RWPE1 (cell line): ENCODE measurements at places on chromosomes 3 and 15.

GRCh38 chr3:180116203-180116602, 79.5 kb upstream of the PEX5L start:
- no peak for DNase-seq

DNA sequence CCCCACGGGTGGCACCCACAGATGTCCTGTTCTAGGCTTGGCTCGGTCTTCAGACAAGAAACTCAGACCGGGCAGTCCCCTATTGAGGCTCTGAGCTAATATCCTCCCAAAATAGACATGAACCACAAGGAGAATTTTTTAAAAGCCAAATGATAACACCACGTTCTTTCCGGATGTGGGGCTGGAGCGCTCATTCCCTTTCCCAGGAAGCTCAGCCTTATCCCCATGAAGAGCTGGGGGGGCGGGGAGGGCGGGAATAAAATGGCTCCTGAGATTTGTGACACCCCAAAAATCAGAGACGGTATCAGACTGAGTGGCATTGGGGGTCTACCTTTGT, 1.1 kb downstream of the SLC6A1 start:
- DNase-seq: no peak

- no peak for DNase-seq
Observed at GRCh38 chr3:80263260-80263659, 495.5 kb upstream of the ROBO1 start.

DNA sequence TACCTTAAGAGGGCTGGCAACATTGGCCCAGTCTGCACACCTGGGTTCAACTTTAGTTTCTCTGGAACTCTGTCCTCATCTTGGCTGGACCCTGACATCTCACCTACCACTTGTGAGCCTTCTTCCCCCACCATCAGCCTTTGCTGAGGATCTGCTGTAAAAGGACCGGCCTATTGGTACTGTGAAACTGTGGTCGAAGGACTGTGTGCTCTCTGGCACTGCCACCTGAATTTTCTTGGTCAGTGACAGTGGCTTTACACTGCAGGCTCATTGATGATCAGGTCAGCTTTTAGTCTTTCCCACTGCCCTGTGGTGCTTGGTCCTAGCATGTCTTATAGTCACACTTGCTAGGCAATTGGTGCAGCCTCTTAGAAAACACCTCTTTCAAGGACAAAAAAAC, 86.9 kb downstream of the PEX5L start:
- DNase-seq: no peak

GRCh38 chr3:149572796-149573414, 84.9 kb downstream of the WWTR1 start:
- peak; percentile 60 for DNase-seq
